Activated CD4-positive, alpha-beta T cell treated with anti-CD3 and anti-CD28 coated beads, Interleukin-2, amount 10 ng/mL, durations not matched to agents 24 days and 14 days (primary cell): ENCODE measurements at places on chromosomes 5 and 9. TPM values are rescaled to one million over a fixed set of nuclear protein-coding genes. Genes with fewer than 3 reads are reported as not detected.
A peak's percentile ranks its signal among the peaks of the same experiment; 100 is the strongest.

CENPK gene
- total RNA-seq: 87.8 and 88.8 TPM in 2 replicates

GRCh38 chr5:146751054-146751453 is 127.5 kb downstream of the PPP2R2B start:
- H3K4me3 ChIP-seq: no peak overlapping the region
- H3K36me3 ChIP-seq: no peaks in the 10 kb centered on the region
- DNase-seq: no peak
- no peak overlapping the region for H3K27ac ChIP-seq
- no peaks in the 10 kb centered on the region for H3K27me3 ChIP-seq

DNA sequence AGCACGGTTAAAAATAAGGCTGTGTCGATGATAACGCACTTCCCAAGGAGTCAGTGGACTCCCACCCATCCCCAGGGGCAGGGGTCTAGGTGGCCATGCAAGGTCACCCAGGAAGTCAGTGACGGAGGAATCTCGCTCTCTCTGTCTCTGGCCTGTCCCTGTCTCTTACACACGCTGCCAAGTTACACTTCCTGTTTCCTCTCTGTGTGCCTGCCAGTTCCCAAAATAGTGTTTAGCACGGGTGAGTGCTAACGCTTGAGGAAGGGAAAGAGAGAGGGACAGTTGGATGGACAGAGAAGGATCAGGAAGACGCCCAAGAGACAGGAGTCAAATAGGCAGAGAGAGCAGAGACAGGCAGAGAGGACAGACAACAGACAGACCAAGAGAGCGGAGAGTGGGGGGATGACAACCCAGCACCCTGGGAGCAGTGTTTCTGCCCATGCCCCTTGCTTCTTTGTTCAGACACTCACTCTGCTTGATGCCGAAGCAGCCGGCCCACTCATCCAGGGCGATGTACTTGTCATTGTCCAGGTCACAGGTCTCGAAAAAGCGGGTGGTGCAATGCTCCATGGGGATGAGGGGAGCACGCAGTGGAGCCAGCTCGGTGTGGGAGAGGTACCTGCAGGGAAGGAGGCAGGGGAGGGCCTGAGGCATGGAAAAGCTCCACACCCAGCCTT is 23.0 kb downstream of the SPARC start:
- H3K27ac ChIP-seq: no peak overlapping the region
- no peak for DNase-seq
- H3K4me3 ChIP-seq: no peak overlapping the region
- no peaks in the 10 kb centered on the region for H3K36me3 ChIP-seq
- peaks cover 11% of the 10 kb centered on the region for H3K4me1 ChIP-seq

DNA sequence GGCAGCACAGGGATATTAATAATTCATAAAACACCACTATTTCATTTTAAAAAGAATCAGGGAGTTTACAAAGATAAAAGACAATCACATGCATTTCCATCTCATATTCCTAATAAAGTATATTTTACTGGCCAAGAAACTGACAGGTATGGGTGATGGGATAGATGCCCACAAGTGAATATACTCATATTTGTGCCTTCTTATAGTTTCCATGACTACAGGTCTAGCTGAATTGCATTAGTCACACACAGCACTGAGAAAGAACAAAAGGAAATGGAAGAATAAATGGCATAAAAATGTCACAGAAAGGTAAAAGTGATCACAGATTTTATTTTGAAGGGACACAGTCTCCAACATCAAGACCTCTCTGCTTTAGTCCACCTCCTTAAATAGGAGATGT is 193.5 kb downstream of the PLK2 start:
- no peak overlapping the region for H3K27ac ChIP-seq
- peaks cover 2% of the 10 kb centered on the region for H3K27me3 ChIP-seq
- no peak overlapping the region for H3K4me3 ChIP-seq
- no peaks in the 10 kb centered on the region for H3K4me1 ChIP-seq
- no peak for DNase-seq
- no peaks in the 10 kb centered on the region for H3K36me3 ChIP-seq

DNA sequence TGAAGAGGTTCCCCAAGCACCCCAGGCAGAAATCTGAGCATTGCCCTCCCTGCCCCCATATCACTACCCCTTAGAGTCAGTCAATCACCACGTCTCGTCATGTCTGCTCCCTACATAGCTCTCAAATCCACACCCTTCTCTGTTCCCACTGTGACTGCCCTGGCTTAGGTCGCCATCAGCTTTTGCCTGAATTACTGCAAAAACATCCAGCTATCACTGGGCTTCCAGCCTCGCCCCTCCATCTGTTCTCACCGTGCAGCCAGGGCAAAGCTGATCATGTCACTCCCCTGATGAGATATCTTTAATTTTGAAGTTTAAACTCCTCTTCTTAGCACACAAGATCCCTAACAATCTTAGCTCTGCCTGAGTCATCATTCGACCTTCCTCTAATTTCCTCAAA is 89.6 kb upstream of the TBC1D2 start:
- no peak overlapping the region for H3K4me3 ChIP-seq
- no peak overlapping the region for H3K27ac ChIP-seq
- DNase-seq: no peak
- H3K4me1 ChIP-seq: peaks cover 4% of the 10 kb centered on the region

- no peaks in the 10 kb centered on the region for H3K4me1 ChIP-seq
- H3K27ac ChIP-seq: peak overlapping the region; percentile 2
- no peaks in the 10 kb centered on the region for H3K27me3 ChIP-seq
- H3K36me3 ChIP-seq: no peaks in the 10 kb centered on the region
Observed at GRCh38 chr5:36378551-36378950, 76.8 kb upstream of the RANBP3L start.
